ENCODE measurements at places on chromosomes 7 and 10. TPM values are rescaled to one million over a fixed set of nuclear protein-coding genes. Genes with fewer than 3 reads are reported as not detected.

The EXOC4 gene
- total RNA-seq = 80.0 TPM

The ACHE gene
- 1.7 TPM for total RNA-seq

The CLEC5A gene
- total RNA-seq = not detected

The HOXA2 gene
- total RNA-seq = 0.20 TPM
